ENCODE measurements at places on chromosomes 1 and 21.

DNA sequence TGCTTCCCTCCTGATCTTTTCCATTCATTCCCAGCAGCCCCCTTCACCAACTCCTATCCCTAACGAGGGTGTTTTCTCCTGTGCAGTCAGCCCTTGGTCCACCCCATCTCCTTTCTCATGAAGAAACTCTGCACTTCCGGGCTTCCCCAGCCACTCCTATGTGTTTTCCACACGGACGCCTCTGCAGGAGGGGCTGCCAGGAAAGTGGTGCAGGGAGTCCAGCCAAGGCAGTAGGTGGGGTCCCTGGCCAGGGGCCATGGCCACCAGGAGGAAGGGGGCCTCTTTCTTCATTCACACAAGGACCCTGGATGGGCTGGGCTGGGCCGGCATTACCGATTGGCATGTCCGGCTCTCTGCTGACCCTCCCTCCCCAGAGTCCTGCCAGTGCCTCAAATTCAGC lies 72.8 kb upstream of the EFHD2 start:
- DNase-seq = no peak

DNA sequence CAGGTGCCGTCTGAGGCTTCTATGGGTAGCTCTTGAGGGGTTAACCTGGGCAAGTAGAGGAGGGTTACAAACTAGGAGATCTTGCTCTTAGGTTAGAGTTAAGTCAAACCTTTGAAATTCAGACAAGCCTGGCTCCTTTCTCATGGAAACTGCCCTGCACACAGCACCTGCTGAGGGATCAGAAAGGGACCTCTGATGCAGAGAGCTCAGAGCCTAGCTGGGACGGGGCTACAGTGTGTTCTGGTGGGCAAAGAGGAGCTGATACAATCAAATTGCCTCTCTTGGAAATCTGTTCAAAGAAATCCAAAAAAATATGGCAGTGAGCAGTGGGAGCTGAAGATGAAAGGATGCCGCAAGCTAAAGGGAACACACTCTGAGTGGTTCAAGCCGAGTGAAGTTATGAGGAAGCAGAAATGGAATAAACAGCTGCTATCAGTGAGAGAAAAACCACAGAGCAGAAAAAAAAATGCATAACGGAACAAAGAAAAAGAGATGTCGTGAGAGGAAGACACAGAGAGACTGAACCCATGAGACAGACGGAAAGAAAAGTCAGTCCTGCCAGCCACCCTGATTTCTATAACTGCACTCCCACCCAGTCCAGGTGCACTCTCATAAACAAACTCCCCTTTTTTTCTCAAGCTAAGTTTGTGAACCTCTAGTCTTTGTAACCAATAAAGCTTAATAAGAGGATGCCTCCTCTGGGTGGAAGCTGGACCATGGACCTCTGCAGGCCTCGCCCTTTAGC lies 26.6 kb downstream of the PAFAH2 start:
- DNase-seq = no peak

GRCh38 chr1:203287898-203288297 lies 17.4 kb upstream of the BTG2 start:
- DNase-seq = no peak

DNA sequence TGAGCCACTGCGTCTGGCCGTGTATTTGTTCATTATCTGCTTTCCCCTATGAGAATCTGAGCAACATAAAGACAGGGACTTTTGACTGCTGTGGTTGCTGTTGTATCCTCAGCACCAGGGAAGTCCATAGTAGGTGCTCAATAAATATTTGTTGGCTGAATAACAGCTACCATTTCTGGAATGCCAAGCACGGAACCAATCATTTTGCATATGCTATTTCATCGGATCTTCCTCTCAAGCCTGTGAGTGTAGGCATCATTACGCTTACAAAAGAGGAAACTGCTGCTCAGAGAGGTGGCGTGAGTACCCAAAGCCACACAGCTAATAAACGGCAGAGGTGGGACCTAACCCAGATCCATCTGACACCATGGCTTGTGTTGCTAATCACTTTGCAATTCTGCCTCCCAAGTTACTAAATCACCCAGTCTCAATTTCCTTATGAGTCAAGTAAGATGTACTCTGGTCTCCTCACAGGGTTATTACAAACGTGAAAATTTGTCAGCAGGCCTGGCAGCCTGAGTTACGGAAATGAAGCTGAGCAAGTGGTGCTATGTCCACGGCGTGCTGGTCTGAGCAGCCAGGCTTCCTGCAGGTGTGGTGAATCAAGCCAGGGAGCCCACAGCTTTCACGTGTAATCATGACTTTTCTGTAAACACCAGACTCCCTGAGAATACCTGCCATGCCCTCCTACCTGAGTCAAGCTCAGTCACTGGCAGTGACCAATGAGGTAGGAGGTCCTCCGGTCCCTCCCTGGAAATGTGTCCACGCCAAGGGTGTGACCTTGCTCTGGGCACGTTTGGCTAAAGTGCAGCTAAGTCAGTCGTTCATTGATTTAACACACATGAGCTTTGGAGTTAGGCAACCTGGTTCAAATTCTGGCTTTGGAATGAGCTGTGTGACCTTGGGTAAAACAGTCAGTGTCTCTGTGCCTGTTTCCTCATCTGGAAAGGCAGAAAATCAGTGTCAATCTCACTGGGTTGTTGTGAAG lies 4.8 kb upstream of the RHCE start:
- peak; percentile 88 for DNase-seq

- DNase-seq = no peak
These were observed 3.5 kb downstream of the EXOC8 start for GRCh38 chr1:231334079-231334666.

GRCh38 chr1:107529511-107530149 lies 388.8 kb downstream of the NTNG1 start:
- DNase-seq = peak; percentile 77

DNA sequence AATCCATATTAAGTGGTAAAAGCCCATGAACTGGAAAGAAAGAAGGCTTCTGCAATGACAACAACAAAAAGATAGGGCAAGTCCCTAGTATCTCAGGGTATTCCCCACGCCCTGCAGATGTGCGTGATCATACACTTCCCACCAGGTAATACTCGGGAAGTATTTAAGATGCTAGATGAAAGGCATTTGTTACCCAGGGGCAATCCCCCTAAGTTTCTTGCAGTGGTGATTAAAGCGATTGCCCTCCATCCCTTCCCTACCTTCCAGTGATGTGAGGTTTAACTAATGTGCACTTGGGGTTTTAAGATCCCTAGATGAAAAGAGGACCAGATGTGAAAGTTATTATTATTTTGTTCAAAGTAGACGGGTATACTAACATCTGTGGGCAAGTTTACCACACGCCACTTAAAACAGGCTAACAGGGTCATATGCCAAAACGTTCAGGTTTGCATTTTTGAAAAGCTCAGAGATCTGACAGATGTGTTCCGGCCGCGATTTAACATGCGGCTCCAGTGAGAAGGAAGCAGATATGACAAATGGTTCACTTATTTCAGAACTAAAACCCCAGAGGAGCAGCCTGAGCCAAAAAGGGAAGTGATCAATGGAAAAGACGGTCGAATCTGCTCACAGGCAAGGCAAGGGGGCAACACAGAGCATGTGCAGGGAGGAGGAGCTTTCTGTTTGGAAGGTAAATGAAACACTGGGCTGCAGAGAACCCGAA lies 17.4 kb downstream of the TIAM1 start:
- DNase-seq = no peak

DNA sequence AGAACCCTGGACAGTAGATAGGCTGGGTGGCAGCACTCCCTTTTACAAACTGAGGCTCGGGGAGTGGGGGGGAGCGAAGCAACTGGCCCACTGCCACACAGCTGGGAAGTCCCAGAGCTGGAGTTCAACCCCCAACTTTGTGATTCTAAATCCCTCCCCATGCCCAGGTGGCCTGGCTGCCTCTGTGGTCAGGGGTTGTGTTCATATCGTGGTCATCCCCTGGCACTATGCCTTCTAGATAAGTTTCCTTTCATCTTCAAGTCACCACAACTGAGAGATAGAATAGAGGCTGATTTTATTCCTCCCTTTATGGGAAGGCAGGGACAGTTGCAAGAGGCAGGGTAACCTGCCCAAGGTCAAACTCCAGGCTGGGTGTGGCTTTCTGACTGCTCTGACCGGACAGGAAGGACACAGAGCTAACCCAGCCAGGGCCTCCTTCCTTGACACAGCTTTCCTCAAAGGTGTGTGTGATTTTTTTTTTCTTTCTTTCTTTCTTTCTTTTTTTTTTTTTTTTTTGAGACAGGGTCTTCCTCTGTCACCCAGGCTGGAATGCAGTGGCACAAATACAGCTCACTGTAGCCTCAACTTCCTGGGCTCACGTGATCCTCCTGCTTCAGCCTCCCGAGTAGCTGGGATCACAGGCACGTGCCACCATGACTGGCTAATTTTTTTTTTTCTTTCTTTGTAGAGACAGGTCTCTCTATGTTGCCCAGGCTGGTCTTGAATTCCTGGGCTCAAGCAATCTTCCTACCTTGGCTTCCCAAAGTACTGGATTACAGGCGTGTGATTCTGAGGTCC lies 18.4 kb upstream of the TNFRSF1B start:
- no peak for DNase-seq

DNA sequence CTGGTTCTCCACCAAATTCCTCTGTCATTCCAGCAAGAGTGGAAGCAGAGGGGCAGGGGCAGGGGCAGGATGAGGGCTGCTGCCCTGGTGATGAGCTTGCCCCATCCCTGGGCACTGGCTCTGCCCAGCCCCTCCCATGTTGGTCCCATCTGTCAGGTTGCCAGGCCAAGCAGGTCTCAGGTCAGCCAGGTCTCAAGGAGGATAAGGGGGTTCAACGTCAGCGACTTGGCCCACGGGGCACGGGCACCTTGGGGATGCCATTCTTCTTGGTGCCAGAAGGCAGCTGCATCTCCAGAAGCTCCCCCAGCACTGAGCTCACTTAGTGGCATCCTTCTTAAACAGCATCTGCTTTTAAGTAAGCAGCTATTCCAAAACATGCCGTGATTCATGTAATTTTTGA lies 133.1 kb downstream of the AJAP1 start:
- DNase-seq = no peak

DNA sequence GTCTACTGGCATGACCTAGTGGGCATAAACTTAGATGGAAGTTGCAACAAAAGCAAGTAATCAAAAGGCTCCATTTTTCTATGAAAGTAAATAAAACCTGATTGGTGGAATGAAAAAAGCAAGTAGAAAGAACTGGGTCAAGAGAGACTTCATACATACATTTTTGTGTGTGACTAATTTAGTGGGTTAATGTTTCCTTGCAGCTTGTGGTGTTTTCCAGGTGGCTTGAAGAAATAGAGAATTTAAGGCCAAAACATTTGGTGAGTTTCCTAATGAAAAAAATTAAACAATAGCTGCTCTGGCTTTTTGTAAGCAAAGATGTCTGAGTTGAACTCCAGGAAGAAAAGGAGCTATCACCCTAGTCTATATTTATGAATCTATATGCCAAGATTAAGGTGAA lies 71.0 kb downstream of the ZC3H11B start:
- DNase-seq = no peak

GRCh38 chr1:197775282-197776262 lies at the start of gene DENND1B:
Gene DENND1B (minus strand): TSS chr1:197775480. CDS start chr1:197775155, 325 bp downstream.
- peak; percentile 78 for DNase-seq

DNA sequence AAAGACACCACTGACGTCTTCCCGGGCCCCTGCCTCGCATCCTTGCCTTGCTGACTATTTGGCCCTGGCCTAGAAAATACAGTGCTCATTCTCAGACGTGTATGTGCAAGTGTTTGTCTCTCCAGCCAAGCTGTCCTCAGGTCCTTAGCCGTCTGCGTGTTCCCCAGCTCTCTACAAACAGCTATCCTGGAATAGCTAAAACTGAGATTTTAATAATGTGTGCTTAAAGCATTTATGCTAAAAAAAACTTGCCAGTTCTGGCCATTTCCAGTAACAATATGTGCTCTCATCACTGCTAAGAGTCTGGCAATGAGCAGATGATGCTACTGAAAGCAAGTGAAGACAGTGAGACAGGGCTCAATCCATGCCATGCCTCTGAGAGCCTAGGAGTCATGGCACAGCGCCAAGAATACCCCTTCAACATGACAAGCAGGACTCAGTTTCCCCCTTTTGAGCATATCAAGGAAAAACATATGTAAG lies 55.7 kb downstream of the IRF2BP2 start:
- DNase-seq = no peak

- no peak for DNase-seq
These were observed 1.2 kb downstream of the SCAF4 start for GRCh38 chr21:31730712-31731055.

GRCh38 chr1:159838715-159839114 lies 12.0 kb downstream of the SLAMF8 start:
- DNase-seq = no peak
